KBM-7 (cell line): ENCODE measurements at places on chromosomes 5 and 9.

DNA sequence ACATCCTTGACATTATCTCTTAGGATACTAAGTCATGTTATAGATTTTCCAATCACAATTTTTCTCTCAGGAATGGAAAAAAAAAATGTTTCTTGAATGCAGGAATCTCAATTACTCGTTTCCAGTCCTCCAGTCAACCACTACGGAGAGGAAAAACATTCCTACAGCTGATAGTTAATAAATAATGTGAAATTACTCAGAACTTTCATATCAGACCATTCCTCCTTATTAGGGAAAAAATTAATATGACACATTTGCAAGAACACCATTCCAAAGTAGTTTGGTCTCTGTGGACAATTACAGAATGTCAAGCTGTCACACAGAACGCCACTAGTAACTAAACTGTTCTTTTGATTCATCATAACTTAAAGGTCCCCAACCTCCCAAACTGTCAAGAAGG, 31.5 kb downstream of the MED27 start:
- DNase-seq = no peak

DNA sequence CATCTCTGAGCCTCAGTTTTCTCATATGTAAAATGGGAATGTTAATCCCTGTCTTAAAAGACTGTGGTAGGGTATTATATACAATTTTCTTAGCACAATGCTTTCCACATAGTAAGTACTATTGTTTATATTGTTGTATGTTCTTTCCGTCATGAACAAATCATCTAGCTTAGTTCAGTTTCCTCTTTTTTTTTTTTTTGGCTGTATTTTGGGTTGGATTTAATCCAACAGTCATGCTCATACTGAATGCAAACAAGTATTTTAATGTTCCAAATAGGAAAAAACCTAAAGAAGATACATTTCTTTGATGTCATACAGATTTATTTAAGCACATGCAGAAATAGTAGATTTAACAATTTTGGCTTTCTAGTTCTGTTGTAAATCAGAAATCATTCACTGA, 95.1 kb downstream of the RNF180 start:
- DNase-seq = no peak

- DNase-seq = no peak
These were observed 18.4 kb downstream of the CAMK4 start for GRCh38 chr5:111242606-111243005.

GRCh38 chr9:130382636-130383349, 62.0 kb upstream of the ASS1 start:
- DNase-seq = no peak

GRCh38 chr9:123283048-123283408, 14.6 kb upstream of the STRBP start:
- no peak for DNase-seq

DNA sequence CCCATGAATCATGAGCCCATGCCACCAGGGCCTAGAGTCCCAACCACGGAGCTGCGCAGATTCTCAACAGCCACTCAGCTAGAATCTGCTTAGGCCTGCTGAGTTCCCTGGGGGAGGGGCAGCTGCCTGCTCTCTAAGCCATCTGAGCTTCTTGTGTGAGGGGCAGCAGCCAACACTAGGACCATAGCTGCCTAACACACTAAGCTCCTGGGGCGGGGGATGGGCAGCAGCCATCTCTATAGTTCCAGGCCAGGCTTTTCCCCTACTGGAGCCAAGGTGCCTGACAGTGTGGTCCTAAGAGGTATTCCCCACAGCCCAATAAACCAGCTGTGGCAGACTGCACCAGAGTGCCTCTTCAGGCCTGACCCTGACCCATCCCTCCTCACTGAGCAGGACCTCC, 255.9 kb upstream of the ACO1 start:
- DNase-seq = no peak

DNA sequence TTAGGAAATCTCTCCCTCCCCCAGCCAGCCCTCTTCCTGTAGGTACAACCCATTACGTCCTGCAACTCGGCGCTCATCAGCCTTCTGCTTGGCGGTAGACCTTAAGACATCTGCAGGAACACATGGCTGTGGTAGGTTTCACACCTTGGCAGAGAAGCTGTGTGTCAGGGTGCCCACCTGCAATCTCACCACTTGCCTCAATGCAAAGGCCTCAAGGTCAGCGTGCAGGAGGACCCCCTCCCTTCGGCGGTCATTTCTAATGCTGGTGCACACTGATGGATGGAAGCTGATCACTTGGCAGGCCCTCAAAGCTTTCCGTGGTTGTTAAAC, 67.3 kb downstream of the CRB2 start:
- DNase-seq = no peak

DNA sequence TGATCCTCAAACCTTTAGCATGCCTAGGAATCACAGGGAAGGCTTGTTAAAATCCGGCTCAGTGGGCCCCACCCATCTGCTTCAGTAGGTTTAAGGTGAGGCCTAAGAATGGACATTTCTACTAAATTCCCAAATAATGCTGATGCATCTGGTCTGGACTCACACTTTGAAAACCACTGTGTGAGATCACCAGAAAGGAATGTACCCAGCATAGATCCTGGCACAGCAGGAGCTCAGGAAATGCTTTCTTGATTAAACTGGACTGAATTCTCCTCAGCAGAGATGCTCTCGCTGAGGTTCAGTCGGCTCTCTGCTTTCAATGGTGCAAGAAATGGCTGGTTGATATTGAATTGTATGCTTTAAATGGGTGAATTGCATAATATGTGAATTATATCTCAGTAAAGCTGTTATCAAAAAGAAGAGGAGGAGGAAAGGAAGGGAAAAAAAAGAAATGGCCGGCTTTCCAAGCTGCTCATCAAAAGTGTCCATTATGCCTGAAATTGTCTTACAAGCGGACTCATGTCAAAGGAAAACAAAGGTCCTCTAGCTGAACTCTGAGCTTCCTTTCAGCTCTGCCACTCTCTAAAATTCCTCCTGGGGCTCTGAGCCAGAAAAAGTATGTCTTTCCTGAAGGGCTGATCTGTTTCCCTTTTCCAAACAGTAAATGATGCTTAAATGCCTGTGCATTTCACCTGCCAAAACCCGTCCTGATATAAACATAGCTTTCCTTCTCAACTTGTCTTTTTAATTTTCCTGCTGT, 77.6 kb upstream of the SAP30L start:
- no peak for DNase-seq

GRCh38 chr9:128555180-128555721, 2.9 kb downstream of the SPTAN1 start:
- no peak for DNase-seq

DNA sequence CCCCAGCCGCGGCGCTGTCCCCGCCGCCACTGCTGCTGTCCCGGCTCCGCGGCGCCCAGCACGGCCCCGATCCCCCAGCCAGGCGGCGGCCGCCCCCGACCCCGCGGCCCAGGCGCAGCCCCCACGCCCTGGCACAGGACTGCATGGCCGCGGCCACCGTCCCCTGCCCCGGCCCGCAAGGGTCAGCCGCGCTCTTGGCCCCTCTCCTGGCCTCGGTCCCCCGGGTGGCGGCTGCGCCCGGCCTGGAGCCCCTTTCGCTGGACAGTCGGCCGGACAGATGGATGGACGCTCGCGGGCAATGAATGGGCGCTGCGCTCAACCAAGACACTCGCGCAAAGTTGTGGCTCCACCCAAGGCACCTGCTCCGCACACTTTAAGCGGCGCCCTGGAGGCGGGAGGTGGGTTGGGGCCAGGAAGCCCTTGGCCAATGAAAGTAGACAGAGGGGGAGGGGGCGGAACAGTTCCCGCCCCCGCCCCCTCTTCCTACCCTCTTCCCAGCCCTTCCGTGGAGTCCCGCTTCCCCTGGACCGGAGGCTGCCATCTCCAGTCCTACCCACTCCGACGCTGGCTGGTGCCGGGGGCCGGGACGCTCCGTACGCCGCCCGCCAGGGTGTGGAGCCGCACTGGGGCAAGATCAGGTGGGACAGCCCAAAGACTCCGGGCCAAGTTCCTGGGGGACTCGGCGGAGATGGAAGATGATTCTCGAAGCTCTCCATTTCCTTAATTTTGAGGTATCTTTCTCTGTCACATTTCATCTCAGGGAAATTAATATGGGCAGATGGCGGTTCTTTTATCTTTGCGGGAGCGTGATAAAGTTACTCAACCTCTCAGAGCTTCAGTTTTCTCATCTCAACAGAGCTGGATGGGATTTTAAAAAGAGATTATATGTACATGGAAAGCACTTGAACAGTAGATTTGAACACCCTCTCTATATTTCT, at the start of gene GLDC:
Gene GLDC (minus strand): TSS at position 375 of the 938 bp plus-strand sequence. CDS start 230 bp downstream, at position 145.
- no peak for DNase-seq
